ENCODE measurements at places on chromosomes 2 and 18. TPM values are rescaled to one million over a fixed set of nuclear protein-coding genes. Genes with fewer than 3 reads are reported as not detected.

SFTPB gene
- polyA plus RNA-seq: not detected

GRCh38 chr2:96815326-96816126 is 542 bp upstream of the CNNM3 start:
- H3K4me3 ChIP-seq: peak overlapping the region; percentile 73
- DNase-seq: peak; percentile 69

DOK6 gene
- polyA plus RNA-seq: 5.4 TPM

GRCh38 chr18:50518787-50519546 is 40.9 kb upstream of the MAPK4 start:
- no peaks in the 10 kb centered on the region for H3K36me3 ChIP-seq
- DNase-seq: no peak
- no peaks in the 10 kb centered on the region for H3K4me1 ChIP-seq
- no peak overlapping the region for H3K27ac ChIP-seq
- H3K27me3 ChIP-seq: no peaks in the 10 kb centered on the region
- H3K4me3 ChIP-seq: no peak overlapping the region

DNA sequence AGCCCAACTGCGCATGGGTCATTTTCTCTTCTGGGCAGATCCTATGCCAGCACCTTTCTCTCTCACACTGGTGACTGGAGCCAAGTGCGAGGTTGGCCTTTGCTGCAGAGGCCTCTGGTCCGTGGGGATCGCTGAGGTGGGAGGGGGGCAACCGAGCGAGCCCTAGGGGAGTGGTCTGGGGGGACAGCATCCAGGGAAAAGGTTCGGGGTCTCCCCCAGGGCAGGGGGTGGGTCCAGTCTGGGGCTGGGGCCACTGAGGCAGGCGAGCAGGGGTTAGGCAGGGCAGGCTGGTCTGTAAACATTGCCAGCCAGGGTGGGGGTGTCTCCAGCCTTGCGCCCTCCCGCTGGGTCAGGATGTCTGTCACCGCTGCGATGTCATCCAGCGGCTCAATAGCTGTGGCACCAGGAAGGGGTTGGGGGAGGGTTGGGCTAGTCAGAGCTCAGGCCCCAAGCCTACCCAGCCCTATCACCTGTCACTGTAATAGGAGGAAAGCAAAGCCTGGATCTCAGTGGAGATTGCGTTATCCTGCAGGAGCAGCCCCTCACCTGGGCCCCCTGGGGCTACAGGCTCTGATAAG is 4.7 kb downstream of the WDR54 start:
- no peak for DNase-seq
- H3K27me3 ChIP-seq: no peaks in the 10 kb centered on the region
- H3K4me3 ChIP-seq: no peak overlapping the region
- H3K4me1 ChIP-seq: peaks cover 13% of the 10 kb centered on the region
- H3K36me3 ChIP-seq: peaks cover 6% of the 10 kb centered on the region

TMEM178A gene
- polyA plus RNA-seq: 0.60 TPM

DNA sequence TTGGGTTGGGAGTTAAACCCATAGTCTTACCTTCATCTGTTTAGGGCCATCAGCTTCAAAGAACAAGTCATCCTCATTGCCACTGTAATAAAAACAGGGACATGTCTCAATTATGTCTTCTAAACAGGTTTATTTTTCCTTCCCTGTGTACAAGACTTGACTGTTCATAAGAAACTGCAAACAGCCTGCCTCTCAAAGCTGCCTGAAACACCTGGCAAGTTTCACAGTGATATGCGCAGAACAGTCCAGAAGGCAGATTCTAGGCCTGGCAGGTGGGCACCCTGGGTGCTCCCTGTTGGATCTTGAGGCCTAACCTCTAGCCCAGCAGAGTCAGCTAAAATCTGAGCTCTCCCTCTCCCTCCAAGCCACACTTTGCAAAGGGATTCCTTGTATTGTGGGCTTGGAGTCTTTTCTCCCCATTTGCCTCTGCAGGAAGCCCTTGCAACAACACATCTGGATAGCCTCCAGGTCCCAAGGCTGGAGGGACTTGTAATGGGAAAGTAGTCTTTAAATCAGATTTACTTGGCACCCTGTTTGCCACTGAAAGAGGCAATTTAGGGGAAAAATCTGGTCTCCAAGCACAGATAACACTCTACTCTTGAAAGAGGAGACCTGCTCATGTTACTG is 930 bp downstream of the IL1B start:
- no peaks in the 10 kb centered on the region for H3K4me1 ChIP-seq
- H3K27ac ChIP-seq: no peak overlapping the region
- H3K36me3 ChIP-seq: no peaks in the 10 kb centered on the region
- no peak for DNase-seq
- no peak overlapping the region for H3K4me3 ChIP-seq

DNA sequence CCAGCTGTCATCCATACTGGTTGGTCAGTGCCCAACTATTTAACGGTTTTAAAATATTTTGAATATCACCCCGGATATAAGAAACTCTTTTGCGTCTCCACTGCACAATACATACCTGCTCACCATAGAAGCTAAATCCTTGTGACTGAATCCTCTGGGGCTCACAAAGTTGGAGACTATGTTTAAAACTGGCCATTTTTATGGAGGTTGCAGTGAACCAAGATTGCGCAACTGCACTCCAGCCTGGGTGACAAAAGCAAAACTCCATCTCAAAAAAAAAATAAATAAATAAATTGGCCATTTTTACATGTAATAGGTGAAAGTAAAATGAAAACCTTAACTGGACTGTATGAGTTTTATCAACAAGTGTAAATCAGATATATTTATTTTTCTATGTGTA is 55.6 kb upstream of the TMEM17 start:
- H3K27ac ChIP-seq: no peak overlapping the region
- no peak overlapping the region for H3K4me3 ChIP-seq
- no peaks in the 10 kb centered on the region for H3K36me3 ChIP-seq

TANC1 gene
- polyA plus RNA-seq: 19.2 TPM

- no peak for DNase-seq
- no peaks in the 10 kb centered on the region for H3K4me1 ChIP-seq
- H3K36me3 ChIP-seq: peaks cover 9% of the 10 kb centered on the region
- no peaks in the 10 kb centered on the region for H3K27me3 ChIP-seq
These were observed 106.2 kb downstream of the CPS1 start for GRCh38 chr2:210662560-210662959.

DNA sequence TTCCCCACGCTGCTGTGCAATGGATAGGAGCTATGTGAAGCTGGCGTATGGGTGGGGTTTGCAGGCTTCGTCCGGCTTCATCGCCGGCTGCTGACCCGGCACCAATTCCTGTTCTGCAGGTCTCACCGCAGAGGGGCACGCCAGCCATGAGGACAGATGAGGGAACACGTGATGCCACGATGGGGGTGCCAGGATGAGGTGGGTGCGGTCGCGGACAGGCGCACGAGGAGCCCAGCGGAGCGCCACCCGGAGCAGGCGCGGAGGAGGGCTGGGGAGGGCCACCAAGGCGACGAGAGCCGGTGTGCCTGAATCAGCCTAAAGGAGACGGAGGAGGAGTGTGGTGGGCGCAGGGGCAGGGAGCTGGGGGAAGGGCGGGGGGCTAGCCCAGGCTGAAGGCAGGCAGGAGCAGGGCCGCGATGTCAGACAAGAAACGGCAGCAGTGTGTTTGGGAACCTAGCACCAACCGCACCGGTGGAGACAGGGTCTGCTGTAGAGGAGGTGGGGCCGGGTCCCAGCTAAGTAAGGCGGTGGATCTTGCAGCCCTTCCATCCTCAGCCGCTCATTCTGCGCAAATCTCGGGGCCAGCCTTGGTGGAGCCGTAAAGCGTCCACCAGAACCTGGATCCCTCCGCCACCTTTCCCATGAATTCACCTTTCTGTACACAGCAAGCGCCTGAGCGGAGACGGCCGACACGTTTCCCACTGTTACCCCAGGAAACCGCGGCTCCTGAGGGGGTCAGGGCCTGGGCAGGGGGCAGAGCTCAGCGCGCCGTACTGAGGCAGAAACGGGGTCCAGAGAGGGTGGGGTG is 17.0 kb upstream of the CD8A start:
- peak; percentile 92 for DNase-seq
- no peak overlapping the region for H3K27ac ChIP-seq

RAB31 gene
- 22.4 TPM for polyA plus RNA-seq

PARD3B gene
- 0.87 TPM for polyA plus RNA-seq

DNA sequence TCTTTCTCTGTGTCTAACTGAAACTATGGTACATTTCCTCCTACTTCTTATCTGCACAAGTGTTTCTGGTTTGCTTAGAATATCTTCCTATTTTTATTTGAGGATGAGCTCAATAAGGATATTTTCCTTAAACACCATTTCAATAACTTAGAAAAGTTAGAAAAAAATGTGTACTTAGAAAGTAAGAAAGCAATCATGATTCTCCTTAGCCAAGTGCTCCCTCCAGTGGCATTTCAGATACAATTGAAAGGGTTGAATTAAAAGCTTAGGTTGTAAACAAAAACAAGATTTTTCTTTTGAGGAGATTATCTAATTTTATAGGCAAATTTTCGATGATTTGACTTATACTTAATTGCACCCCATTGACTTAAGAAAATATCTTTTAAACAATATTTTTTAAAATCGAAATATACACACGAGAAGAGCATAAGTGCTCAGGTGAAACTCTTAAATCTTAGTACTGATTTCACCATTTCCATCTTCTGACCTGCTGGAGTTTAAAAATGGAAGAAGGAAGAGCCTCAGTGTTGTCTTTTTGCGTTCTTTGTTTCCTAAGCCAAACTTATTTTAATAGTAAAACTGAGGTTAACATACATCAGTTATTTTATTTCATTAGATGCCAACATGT is 26.9 kb downstream of the C18orf63 start:
- H3K4me3 ChIP-seq: no peak overlapping the region
- DNase-seq: peak; percentile 31
- no peak overlapping the region for H3K27ac ChIP-seq
- no peaks in the 10 kb centered on the region for H3K4me1 ChIP-seq
- no peaks in the 10 kb centered on the region for H3K36me3 ChIP-seq

GRCh38 chr2:72149556-72150156 is 2.0 kb upstream of the CYP26B1 start:
- H3K4me1 ChIP-seq: peaks cover 5% of the 10 kb centered on the region
- no peak overlapping the region for H3K27ac ChIP-seq
- peak overlapping the region; percentile 47 for H3K4me3 ChIP-seq
- peak; percentile 49 for DNase-seq

DNA sequence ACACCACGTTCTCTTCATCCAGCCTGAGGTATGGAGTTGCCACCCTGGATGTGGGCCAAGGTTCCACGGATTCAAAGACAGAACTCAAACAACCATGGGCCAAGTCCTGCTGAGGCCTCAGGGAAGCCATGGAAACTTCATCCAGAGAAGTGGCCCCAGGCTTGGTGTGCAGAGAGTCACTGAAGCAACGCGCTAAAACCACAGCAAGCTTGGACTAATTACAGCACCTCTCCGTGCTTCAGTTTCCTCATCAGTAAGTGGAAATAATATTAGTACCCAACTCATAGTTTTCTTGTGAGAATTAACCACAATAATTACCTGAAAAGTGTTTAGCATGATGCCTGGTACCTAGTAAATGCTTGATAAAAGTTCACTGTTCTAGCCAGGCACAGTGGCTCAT is 19.2 kb upstream of the AP1S3 start:
- no peaks in the 10 kb centered on the region for H3K27me3 ChIP-seq
- H3K27ac ChIP-seq: no peak overlapping the region
- no peak overlapping the region for H3K4me3 ChIP-seq
- no peaks in the 10 kb centered on the region for H3K36me3 ChIP-seq

DNA sequence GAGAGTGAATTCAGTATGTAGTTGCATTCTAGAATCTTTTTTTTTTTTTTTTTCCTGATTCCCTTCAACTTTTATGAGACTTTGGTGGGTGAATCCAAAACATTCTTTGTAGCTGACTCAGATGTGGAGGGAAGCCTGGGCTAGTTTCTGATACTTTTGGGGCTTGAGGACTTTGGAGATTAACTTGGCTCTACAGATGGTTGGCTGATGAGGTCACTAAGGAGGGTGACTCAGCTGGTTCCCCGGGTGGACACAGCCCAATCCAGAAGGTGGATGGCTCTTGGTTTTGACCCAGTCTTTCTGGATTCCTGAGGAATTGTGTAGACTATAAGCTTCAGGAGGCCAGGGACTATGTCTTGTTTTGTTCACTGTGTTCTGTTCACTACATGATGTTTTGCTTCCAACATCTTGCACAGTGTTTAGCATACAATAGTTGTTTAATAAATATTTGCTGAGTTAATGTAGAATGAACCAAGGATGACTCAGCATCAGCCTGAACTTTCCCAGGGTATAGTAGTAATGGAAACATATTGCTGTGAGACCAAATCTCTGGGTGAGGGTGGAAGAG is 30.5 kb downstream of the LAMA3 start:
- H3K4me3 ChIP-seq: no peak overlapping the region
- peak overlapping the region; percentile 91 for H3K27ac ChIP-seq
- H3K4me1 ChIP-seq: peaks cover 25% of the 10 kb centered on the region
- no peak for DNase-seq
- no peaks in the 10 kb centered on the region for H3K36me3 ChIP-seq

GRCh38 chr18:77969972-77970371 is 720.3 kb downstream of the GALR1 start:
- H3K27ac ChIP-seq: no peak overlapping the region
- no peaks in the 10 kb centered on the region for H3K36me3 ChIP-seq
- no peak overlapping the region for H3K4me3 ChIP-seq
- H3K27me3 ChIP-seq: no peaks in the 10 kb centered on the region
- DNase-seq: no peak

DNA sequence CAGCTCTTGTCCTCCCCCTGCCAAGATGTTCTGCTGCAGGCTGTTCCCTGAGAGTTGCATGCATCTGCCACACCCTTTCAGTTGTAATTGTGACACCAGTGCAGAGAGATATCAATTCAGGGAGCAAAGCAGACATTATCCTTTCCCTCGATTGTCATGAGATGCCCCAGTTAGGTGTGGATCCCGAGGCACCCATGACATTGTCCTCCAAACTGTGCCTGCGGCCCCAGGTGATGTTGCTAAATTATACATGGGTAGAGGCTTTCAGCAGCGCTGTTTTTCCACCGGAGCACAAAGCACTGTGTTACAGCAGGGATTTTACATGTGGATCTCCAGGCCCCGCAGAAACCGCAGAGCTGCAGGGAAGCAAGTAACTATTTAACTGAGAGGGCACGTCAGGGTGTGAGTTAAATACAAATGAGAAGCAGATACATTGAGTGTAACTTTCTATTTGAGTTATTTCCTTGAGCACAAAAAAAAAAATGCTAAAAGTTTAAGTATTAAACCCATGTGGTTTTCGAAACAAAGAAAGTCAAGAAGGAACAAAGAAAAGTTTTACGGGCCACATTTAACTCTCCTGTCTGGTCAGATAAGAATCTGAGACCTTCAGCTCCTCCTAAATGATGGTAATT is 90.3 kb upstream of the BCL2L11 start:
- no peak overlapping the region for H3K27ac ChIP-seq
- DNase-seq: no peak
- H3K4me1 ChIP-seq: no peaks in the 10 kb centered on the region
- no peak overlapping the region for H3K4me3 ChIP-seq

- no peak for DNase-seq
- H3K27me3 ChIP-seq: no peaks in the 10 kb centered on the region
- no peaks in the 10 kb centered on the region for H3K36me3 ChIP-seq
- peak overlapping the region; percentile 68 for H3K27ac ChIP-seq
- H3K4me3 ChIP-seq: no peak overlapping the region
- H3K4me1 ChIP-seq: peaks cover 19% of the 10 kb centered on the region
These were observed 35.7 kb upstream of the MAT2A start for GRCh38 chr2:85503168-85503850.

SERPINB12 gene
- polyA plus RNA-seq: not detected

GRCh38 chr2:73489053-73489452 is 103.4 kb downstream of the ALMS1 start:
- H3K27ac ChIP-seq: no peak overlapping the region
- no peak overlapping the region for H3K4me3 ChIP-seq
- no peaks in the 10 kb centered on the region for H3K27me3 ChIP-seq

- H3K4me3 ChIP-seq: no peak overlapping the region
- no peak overlapping the region for H3K27ac ChIP-seq
- H3K36me3 ChIP-seq: no peaks in the 10 kb centered on the region
These were observed 1.5 kb downstream of the AQP4 start for GRCh38 chr18:26863921-26864497.

EIF5B gene
- polyA plus RNA-seq: 9.8 TPM

- no peaks in the 10 kb centered on the region for H3K27me3 ChIP-seq
- H3K4me3 ChIP-seq: no peak overlapping the region
- no peak overlapping the region for H3K27ac ChIP-seq
These were observed 696.7 kb upstream of the SOX11 start for GRCh38 chr2:4995466-4995865.
